ENCODE measurements at places on chromosomes 6 and 20.

DNA sequence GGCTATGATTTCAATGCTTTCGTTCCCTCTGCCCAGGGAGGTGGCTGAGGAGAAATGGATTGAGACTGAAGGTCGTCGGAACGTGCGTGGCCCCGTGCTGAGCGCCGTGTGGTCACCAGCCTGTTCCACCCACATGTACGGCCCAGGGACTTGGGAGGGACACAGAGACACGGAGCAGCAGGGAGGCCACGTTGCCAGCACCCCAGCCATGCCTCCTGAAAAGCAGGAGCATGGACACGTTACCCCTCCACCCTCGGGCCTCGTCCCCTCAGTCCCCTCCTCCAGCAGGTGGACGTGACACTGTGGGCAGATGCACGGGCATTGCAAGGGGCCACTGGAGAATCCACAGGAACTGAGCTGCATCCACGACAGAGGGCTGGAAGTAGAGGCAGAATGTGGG is 133.1 kb upstream of the CST7 start:
- no peak for DNase-seq

DNA sequence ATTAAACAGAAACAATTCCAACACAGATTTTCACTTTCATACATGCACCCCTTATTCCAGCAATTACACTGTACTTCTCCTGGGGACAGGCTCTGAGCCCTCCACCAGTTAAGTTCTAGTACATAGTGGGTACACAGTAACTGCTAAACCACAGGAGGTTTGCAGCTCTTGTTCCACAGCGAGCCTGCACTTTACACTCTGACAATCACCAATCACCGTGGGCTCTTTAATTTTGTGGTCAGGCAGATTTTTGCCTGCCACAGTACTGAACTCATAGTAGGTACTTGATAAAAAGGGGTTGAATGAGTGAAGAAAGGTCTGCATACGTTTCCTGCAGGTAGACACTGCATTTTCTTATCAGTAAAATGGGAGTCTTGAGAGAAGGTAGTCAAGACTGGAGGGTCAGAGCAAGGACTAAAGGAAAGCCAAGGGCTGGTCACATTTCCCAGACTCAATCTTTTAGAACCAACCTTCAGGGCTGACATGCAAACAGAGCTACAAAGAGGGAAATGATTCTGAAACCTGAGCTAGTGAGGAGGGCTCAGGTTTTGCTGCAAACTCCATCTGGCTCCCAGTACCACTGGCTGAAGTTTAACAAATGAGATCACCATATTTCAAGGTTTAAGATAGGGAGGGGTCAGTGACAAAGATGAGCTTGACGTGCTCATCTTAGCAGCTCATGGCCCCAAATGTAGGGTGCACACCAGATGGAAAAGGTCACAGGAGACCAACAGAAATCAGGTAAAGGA is 404.6 kb downstream of the BTBD9 start:
- no peak for DNase-seq

DNA sequence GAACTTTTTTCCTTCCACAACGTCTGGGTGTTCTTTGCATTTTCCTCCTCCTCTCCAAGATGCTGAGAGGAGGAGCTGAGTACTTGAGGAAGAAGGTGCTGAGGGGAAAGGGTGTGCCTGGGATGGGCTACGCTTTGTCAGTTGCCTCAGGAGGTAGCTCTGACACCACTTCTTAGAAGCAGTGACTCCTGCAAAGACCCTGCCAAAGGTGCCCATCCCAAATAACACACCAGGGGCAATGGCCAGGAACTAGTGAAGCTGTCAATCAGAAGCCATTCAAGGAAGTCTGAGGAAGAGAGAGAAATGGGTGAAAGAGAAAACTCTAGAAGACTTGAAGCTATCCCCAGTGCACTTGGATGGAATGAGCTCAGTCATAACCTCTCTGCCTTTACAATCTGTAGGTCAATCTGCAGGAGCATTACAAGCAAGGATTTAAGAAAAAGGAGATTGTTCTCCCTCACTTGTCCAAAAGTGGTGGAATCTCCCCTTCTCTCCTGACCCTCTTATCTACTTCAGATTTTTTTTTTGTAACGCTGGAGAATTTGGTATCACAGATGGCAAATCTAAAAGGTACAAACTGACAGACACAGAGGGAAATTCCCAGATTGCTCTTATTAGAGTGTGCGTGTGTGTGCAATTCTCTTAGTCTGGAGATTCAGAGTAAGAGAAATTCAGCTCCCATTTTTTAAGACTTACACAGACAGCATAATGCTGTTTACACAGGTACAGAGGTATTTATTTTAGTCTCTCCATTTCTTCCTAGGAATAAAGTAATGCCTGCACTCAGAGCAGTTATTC is 242.6 kb downstream of the GMPR start:
- DNase-seq, result no peak

GRCh38 chr20:37416100-37416847 is 70.3 kb downstream of the SRC start:
- DNase-seq, result no peak

DNA sequence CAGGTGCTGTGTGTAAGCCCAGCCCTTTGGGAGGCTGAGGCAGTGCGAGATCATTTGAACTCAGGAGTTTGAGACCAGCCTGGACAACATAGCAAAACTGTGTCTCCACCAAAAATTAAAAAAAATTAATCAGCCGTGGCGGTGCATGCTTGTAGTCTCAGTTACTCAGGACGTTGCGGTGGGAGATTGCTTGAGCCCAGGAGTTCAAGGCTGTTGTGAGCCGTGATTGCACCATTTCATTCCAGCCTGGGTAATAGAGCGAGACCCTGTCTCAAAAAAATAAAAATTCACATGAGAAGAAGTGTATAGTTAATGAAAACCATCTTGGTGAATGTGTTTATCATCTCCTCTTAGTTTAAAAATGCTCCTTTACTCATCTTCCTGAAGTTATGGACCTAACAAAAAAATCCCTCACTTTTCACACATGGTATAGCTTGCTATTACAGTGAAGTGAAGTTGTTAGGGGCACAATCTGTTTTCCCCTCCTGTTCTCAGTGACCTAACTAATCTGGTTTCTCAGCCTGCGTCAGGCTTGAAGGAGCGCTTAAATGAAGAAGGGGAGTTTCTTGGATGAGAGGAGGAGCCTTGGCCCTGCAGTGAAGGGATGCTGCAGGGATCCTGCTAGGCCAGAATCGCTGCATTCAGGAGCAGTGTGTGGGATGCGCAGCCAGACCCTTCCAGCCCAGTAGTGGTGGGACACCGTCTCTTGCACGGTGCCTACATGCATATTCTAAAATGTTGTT is 45.3 kb downstream of the JARID2 start:
- DNase-seq, result no peak

- DNase-seq, result peak; percentile 7
Measured at GRCh38 chr6:148037496-148037895, 305.1 kb upstream of the SASH1 start.

DNA sequence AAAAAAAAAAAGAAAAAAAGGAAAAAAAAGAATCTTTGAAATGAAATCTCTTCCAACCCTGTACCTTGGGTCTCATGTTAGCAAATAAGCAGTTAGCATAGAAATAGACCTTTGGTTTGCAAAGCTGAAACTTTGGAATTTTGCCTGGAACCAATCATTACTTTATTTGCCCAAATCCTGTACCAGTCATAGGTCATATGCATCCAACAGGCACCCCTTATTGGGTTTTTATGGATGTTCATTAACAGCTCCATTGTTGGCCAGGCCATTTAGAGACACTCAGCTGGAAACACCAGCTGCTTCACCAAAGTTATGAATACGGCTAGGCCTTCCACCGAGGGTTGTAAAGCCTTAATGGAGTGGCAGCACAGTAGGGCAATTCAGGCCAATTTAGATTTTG is 53.0 kb downstream of the ALDH8A1 start:
- no peak for DNase-seq

- DNase-seq, result no peak
Measured at GRCh38 chr6:80689716-80690395, 583.4 kb downstream of the BCKDHB start.

GRCh38 chr6:18693881-18694280 is 306.7 kb downstream of the RNF144B start:
- no peak for DNase-seq

DNA sequence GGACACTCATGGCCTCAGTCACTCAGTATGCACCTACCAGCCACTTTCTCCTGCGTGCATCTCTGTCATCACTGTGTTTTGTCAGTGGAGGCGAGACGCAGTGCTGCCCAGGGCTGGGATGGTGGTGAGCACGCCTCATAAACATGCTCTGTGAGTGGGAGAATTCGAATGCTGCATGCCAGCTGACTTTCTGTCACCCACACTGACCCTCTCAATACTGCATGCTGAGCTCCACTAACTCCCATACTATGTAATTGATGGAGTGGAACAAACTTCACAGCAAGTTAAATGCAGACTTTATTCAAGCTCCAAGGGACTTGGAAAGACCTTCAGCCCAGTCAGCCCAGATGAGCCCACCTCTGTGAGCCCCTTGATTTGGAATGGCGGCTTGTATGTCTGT is 22.7 kb upstream of the GGTLC1 start:
- DNase-seq, result no peak

DNA sequence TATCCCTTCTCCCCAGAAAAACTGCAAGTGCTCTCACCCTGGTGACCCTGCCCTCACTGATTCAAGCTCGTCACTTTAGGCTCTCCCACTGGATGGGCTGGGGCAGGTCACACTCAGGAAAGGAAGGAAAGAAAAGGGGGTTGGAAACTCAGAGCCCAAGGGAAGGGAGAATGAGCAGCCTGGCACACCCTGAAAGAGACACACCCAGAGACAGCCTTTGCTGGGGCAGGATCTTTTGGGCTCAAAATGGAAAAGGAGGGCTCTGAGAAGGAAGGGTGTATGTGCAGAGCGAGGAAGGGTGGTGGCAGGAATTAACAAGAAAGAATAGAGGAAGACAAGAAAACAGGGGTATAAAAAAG is 2.5 kb downstream of the PPP1R18 start:
- DNase-seq, result no peak

DNA sequence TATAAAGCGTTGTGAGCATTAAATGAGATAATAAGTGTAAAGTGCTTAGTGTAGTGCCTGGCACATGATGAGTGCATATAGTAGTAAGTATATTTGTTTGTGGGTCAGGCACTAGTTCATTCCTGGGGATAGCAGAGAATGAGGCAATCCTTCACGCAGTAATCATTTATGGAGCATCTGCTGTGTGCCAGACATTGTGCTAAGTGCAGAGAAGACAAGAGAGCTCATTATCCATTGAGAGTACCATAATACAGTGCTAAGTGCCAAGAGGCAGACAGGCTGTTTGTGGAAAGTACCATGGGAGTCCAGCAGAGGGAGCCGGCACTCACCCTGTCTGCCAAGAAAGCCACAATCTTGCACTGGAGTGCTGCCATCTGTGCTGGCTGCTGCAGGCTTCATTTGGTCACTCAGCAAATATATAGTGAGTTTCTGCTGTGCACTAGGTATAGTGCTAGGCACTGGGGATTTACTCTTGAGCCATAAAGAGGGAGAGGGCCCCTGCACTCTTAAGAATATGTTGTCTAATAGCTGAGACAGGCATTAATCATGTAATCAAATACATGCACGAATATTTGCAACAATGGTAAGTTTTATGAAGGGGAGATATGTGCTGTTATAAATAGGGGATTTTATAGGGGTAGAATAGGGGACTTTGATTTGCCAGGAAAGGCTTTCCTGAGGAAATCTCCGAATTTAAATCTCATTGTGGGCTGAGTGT is 12.9 kb upstream of the MROH8 start:
- peak; percentile 71 for DNase-seq

DNA sequence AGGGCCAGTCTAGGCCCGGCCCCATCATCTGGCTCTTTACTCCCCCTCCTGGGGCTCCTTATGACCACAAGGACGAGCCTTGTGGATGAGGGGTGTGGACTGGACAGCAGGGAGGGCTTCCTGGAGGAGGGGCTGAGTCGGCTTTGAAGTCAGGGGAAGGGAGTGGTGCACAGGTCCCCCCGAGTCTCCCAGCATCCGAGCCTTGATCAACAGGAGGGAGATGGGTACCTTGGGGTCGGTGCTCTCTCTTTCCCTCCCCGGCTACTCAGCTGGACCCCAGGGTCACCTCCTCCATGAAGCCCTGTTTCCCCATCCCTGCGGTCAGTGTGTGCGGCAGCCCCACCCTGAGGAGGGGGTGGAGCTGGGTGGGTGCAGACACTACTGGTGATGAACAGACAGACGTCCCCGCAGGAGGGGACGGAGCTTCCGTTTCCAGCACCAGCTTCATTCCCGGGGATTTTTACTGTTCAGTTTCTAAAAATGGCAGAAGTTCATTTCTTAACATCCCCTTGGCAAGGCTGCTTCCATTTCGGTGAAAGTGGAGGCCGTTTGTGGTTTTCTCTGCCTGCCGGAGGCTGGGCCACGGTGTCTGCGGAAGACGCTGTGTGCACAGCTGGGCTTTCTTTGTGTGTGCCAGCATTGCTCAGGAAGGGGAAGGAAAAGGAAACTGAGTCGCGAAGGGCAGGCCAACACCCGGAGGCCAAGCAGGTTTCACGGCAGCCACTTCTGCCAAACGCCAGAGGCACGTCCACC is 19.6 kb downstream of the NTSR1 start:
- DNase-seq, result no peak

DNA sequence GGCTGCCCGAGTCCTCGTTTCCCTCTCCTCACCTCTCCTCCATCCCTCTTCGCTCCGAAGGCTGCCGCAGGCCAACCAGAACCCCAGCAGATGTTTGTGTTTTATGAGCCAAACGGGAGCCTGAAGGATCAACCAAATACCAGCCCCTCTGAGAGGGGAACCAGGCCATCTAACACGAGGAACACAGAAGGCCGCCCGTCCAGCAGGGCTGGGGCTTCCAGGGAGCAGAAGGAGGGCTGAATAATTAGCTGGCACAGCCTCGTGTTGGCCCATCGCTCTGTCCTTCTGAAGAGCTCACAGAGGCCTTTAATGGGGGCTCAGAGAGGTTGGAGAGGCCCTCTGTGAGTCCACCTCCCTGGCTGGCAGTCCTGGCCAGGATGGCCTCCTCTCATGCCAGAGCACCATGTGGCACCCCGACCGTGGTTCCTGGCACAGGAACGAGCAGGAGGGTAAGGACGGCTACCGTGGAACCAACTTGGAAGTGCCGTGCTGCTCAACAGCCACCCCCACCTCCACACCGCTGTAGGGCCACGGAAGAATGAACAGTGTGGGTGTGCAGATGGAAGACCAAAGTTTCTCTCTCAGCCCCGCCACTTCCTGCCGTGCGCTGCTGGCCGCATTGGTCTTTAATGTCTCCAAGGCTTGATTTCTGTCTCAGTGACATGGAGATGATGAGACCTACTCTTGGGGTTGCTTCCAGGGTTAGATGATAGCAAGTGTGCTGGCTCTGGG is 155.2 kb downstream of the SCML4 start:
- no peak for DNase-seq

DNA sequence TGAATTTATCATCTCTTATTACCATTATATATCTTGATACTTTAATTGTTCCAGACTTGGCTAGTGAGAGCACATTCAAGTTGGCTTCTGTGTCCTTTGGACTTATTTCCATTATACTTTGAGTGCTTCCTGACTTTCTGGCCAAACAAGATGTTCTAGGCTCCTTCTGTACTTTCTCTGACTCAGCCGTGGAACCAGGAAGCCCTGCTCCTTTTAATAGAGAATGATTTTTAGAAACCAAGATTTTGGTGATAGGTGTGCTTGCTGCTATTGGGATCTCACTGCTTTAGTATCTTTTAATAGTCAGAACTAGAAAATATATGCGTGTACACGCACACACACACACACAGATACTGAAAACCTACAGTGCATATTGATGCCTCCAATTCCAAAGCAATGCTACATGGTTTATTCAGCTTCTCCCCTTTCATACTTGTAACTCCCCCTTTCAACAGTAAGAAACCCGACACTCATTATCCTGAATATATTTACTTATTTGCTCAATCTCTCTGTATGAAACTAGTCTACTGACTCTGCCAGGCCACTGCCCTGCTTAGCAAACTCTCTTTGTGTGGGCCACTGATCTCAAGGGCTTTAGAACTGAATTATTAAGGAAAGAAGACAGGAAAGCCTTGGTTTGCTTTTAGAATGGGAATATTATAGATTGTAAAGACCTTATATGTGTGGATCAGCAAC is 42.7 kb upstream of the EZR start:
- no peak for DNase-seq
